NCI-H2081 (cell line): ENCODE measurements at places on chromosomes 3 and 15.

GRCh38 chr3:122770521-122771202 lies 23.0 kb downstream of the HSPBAP1 start:
- no peak for DNase-seq

GRCh38 chr3:31456373-31456772 lies 76.4 kb upstream of the STT3B start:
- DNase-seq = no peak

- no peak for DNase-seq
These were observed at the start of gene PPARG for GRCh38 chr3:12288182-12289129. Gene PPARG (plus strand): TSS chr3:12289070. CDS start chr3:12379712, 90,642 bp downstream.

- DNase-seq = no peak
These were observed 162.0 kb downstream of the CHSY1 start for GRCh38 chr15:101089579-101090427.

GRCh38 chr15:36130641-36131310 lies 448.6 kb upstream of the CDIN1 start:
- DNase-seq = no peak

GRCh38 chr3:60573494-60573893 lies 677.8 kb downstream of the FHIT start:
- DNase-seq = no peak
